ENCODE measurements at places on chromosomes 1 and 21. TPM values are rescaled to one million over a fixed set of nuclear protein-coding genes. Genes with fewer than 3 reads are reported as not detected.

RHBG gene
- not detected for total RNA-seq

OR4F29 gene
- total RNA-seq = not detected

CHAF1B gene
- 1.6 TPM for total RNA-seq

LSS gene
- 55.0 TPM for total RNA-seq

CADM3 gene
- not detected for total RNA-seq

S100A5 gene
- not detected for total RNA-seq

All from dermis microvascular lymphatic vessel endothelial cell (primary cell).